ENCODE measurements at places on chromosomes 6 and 20.

DNA sequence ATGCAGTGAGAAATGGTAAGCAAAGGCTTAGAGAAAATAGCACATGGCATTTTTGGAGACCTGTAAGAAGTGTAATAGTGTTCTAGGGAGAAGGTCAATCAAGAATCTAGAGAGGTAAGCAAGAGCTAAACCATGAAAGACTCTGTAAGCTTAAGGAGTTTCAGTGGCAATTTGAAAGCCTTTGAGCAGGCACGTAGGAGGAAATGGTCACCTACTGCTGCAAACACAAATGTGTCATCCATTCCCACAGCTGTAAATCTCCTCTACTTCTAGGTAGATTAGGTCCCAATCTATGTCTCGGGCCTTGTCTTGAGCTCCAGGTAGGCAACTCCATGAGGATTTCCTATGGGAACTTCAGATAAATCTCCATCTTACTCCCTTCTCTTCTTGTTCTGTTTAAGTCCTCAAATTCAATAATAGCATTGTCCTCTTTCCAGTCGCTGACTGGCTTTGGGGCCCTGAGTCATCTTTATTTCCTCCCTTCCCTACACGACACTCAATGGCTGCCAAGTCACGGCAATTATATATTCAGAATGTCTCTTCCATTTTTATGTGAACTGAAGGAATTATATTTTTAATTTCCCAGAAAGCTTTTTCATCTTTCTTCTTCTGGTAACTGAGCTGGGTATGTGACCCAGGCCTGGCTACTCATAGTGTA is 24.2 kb upstream of the PAQR8 start:
- DNase-seq = no peak

GRCh38 chr6:40710626-40711330 is 123.6 kb upstream of the LRFN2 start:
- no peak for DNase-seq

GRCh38 chr20:57270204-57270984 is 4.0 kb upstream of the BMP7 start:
- DNase-seq = no peak

DNA sequence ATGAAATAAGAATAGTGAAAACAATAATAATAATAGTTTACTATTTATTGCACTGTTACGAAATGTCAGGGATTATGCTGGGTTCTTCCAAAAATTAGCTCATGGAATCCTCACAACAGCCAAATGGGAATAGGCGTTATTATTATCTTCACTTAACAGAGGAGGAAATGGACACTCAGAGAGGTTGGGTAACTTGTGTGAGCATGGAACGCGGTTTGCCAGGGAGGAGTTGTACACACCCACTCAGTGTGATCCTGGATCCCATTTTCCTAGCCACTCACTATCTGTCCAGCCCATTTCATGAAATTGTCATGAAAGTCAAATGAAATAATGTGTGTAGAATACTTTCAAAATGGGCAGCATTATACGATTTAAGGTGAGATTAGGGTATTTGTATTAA is 4.6 kb downstream of the NELFCD start:
- DNase-seq = no peak

Measured in caudate nucleus (tissue), 63 donors.